Lung (tissue), 17 donors: ENCODE measurements at places on chromosomes 2 and 18. TPM values are rescaled to one million over a fixed set of nuclear protein-coding genes. Genes with fewer than 3 reads are reported as not detected.

Gene CLIP4
- total RNA-seq = 30.1 TPM

DNA sequence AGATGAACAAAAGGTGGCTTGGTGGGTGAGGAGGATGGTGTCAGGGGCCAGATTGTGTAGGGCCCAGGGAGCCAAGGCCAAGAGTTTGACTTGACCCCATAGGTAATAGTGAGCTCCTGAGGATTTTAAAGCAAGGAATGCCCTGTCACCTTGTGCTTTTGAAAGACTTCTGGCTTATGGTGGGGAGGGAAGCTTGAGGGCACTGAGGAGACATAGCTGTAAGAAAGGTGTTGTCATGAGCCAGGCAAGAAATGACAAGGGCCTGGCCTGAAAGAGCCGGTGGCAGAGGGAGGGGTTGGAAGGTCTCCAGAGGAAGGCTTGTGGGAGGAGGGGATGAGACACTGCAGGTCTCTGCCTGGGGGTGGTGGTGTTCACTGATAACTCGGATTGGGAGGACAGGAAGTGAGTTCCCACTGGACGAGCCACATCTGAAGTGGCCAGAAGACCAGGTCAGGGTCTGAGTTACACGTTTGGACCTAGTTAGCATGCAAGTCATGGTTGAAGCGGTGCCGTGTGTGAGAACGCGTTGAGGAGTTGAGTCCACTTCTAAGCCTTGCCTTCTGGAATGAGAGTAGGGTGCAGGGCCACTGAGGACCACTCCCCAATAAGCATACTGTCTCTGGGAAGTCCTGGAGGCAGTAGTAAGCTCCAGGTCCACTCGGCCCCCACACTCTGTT, 64.3 kb downstream of the TET3 start:
- no peak for DNase-seq

DNA sequence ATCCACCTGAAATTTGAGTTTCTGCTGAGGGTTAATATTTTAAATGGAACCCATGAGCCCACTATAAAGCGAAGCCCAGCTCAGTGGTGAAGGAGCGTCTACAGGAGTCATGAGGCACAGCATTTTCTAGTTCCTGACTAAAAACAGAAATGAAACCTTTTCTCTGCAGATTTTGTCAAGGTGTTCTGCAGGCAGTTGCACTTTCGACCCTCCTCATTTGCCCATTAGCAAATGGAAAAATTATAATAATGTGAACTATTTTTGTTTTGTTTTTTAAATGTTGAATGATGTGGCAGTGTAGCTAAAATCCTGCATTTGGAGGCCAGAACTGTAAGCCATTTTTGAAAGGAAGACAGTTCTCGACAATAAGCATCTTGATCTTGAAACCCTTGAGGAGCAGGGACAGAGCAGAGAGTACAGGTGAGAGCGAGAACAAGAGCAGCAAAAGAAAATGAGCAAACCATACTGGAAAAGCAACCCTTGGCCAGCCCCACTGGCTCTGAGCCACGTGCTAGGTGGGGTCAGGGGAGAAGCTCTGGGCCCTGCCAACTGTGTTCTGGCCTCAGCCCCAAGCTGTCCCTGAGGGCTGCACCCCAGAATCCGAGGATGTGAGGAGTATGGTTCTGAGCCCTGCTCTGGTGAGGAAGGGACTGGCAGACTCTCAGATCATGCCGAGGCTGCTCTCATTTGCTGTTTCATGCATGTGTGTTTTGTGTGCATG, 26.4 kb upstream of the COPS8 start:
- no peak for DNase-seq

- no peak for DNase-seq
Observed at GRCh38 chr18:63071701-63072141, 247.8 kb downstream of the BCL2 start.

DNA sequence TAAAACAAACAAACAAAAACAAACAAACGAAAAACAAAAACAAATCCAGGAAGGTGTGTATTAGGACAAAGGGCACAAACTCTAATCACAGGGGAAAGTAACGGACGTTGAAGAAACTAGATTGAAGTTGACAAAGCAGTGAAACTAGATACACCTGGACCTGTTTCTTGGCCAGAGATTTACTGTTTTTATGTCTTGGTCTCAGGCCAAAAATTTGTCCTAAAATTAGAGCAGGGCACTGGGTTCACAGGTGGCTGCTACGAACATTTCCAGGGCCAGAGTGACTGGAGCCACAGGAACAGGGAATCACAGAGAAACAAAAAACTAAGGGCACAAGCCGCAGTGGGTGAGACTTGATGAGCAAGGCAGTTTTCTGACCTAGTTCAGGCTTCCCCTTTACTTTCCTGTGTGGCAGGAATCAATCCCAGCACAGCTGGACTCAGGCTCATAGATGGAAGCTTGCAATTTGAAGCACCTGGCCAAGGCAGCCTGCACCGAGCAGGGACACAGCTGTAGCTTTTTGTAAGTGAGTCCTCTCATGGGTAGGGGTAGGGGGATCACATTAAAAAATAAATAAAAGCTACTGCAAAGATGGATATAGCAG, 329.4 kb downstream of the DLGAP1 start:
- DNase-seq = no peak
